Stimulated activated CD4-positive, alpha-beta T cell treated with anti-CD3 and anti-CD28 coated beads, Interleukin-4, amount 100 ng/mL, for 1 hour (primary cell): ENCODE measurements at places on chromosomes 5 and 9.

GRCh38 chr5:96194593-96194992 lies 232.9 kb upstream of the ELL2 start:
- no peak for DNase-seq

DNA sequence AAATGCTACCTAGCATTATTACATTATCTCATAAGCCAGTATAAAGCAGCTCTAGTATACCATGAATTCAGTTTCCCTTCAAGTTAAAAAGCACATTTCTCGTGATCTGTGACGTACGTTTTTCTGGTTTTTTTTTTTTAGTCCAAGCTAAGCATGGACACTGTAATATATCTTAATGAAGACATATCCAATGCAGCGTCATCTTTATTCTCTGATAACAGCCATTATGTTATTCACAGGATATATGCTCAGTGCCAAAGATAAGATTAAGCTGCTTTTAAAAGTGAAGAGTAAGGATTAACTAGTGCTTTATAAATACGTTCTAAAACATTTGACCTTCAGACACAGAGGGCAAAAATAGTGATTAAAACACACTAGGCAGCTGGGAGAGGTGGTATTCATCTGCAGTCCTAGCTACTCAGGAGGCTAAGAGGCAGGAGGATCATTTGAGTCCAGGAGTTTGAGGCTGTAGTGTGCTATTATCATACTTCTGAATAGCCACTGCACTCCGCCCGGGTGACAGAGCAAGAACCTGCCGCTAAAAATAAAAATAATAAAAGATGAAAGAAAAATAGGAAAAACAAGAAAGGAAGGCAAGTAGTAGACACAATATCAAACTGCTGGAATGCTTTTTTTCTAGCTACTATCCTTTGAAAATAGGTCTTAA lies 7.7 kb downstream of the CSNK1A1 start:
- no peak for DNase-seq

DNA sequence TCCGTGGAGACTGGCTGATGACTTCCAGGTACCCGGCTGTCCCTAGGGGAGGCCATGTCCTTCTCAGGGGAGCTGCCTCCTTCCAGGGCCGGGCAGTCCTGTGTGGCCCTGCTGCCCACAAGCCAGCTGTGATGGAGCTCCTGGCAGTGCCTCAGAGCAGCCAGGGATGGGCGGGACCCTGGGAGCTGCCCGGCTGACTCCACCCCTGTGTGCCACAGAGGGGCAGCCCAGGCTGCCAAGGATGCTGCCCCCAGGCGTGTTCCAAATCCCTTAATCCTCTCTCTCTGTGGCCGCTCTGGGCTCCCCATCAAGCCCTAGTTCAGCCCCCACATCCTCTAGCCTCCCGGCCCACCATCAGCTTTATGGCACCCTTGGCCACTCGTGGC lies 7.0 kb upstream of the SCGB3A1 start:
- DNase-seq: no peak

- no peak for DNase-seq
These were observed 19.7 kb downstream of the FNBP1 start for GRCh38 chr9:130023144-130023787.

- no peak for DNase-seq
These were observed 417.3 kb downstream of the TLE4 start for GRCh38 chr9:79989079-79989478.

GRCh38 chr5:169917500-169917899 lies 62.8 kb downstream of the INSYN2B start:
- DNase-seq: no peak

GRCh38 chr5:180646289-180646962 lies 3.0 kb downstream of the FLT4 start:
- DNase-seq: no peak
